ENCODE measurements at places on chromosomes 11 and 22.

- peak; percentile 18 for DNase-seq
Measured at GRCh38 chr22:44622147-44622427, 79.9 kb upstream of the PRR5 start.

DNA sequence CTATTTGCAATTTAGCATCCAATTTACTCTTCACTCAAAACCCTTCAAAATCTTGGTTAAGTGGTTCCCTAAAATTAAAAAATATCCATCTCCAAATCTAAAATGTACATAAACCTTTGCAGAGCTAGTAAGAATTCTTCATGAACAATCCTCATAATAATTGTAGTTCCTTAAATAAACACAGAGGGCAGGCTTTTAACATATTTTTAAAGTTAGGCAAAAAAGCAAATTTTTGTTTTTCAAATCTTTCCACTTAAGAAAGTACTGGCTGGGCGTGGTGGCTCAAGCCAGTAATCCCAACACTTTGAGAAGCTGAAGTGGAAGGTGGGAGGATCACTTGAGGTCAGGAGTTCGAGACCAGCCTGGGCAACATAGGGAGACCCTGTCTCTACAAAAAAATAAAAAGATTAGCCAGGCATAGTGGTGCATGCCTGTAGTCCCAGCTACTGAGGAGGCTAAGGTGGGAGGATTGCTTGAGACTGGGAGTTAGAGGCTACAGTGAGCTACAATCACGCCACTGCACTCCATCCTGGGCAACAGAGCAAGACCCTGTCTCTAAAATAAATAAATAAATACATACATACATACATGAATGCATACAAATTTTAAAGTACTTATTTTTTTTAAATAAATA, 25.1 kb upstream of the PLAAT3 start:
- DNase-seq: no peak

DNA sequence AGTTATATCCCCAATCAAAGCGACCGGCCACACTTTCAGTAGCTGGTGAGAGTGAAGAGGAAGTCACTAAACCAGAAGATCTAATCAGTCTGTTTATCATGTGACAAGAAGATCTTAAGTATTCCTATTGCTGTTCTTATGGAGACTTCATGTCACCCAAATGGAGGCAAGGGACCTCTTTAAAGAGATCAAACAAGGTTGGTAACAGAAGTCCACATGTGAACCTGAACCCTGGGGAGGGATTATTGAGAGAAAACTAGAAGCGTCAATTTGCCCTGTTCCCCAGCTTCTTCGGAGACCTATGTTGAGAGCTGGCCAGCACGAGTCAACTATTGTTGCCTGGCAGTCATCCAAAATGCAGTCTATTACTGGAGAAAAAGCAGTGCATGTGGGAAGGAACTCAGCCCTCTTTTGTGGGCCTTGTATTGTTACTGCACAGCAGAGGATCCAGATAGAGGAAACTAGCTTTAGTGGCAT, 76.9 kb upstream of the CTSC start:
- DNase-seq: peak; percentile 72

- DNase-seq: no peak
Measured at GRCh38 chr22:37242395-37242918, 1.6 kb downstream of the RAC2 start.

- no peak for DNase-seq
Measured at GRCh38 chr11:47259232-47259977, 1.6 kb downstream of the NR1H3 start.

DNA sequence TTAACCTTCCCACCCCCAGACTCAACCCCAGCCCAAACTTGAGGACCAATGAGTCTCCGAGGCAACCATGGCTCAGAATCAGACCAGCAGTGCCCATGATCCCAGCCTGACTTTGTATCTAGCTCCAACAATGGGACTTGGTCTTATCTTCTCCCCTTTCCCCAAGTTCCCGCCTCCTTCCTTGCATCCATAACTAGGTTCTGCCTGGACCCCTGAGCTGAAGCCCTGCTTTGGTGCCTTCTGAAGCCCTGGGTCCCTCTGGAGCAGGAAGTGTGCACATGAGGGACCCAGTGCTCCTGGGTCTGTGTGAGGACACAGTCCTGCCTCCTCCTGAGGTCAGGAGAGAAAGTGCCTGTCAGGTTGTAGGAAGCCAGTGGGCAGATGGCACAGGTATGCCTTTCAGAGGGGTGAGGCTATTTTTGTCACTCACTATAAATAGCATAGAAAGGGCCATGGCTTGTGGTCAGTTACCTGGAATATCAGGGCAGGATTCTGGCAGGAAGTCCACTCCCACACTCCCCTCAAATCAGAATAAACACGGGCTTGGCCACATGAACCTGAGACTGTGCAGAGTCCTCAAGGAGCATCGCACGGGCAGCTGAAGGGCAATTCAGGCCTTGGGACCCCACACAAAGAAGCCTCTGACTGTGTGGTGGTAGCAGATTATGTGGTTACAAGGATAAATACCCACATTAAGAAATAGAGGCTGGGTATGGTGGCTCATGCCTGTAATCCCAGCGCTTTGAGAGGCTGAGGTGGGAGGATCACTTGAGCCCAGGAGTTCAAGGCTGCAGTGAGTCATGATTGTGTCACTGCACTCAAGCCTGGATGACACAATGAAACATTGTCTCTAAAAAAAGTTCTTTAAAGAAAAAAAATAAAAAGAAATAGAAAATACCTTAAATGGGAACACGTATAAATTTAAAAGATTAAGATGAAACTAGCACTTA, 27.4 kb downstream of the RCN1 start:
- no peak for DNase-seq

DNA sequence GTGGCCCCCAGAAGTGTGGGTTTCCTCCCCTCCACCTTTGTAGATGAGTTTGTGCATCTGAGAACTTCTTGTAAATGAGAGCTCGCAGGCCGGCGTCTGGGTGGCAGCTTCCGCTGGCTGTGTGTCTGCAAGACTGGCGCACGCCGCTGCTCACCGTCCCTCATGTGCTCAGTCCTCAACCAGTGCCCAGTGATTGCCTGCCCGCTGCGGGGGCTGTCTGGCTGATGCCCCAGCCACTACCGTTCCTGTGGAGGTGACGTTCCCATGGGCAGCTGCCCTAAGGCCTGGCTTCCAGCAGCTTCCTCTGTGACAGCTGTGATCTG, 8.8 kb downstream of the TBX1 start:
- no peak for DNase-seq

DNA sequence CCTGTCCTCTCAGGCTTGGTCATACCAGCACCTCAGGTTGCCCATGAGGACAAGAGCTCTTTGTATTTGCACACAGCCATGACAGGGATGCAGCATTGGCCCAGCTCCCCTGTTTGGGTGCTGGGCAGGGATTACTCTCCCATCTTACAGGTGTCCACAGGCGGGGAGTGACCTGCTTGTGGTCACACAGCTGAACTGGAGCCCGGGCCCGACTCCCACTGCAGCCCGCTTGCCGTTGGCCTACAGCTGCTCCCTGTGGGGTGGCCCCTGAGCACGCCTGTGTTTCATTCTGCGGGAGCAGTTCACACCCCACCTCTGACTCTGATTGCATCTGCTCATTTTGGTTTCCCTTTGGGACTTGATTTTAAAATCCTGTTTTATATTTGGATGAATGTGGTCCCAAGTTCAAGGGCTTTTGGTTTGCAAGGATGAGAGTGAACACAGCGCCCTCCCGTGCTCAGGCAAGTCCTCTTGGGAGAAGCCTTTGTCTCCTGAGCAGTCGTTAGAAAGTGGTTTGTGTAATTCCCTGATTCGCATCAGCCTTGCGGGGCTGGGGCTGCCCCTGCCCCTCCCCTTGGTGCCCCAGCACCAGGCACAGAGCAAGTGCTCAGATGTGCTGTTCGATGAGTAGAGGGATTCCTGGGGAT, 9.3 kb downstream of the PICK1 start:
- DNase-seq: no peak

GRCh38 chr11:46272816-46273427, 4.5 kb upstream of the CREB3L1 start:
- no peak for DNase-seq

- no peak for DNase-seq
Measured at GRCh38 chr11:128365044-128365443, 222.3 kb downstream of the ETS1 start.

DNA sequence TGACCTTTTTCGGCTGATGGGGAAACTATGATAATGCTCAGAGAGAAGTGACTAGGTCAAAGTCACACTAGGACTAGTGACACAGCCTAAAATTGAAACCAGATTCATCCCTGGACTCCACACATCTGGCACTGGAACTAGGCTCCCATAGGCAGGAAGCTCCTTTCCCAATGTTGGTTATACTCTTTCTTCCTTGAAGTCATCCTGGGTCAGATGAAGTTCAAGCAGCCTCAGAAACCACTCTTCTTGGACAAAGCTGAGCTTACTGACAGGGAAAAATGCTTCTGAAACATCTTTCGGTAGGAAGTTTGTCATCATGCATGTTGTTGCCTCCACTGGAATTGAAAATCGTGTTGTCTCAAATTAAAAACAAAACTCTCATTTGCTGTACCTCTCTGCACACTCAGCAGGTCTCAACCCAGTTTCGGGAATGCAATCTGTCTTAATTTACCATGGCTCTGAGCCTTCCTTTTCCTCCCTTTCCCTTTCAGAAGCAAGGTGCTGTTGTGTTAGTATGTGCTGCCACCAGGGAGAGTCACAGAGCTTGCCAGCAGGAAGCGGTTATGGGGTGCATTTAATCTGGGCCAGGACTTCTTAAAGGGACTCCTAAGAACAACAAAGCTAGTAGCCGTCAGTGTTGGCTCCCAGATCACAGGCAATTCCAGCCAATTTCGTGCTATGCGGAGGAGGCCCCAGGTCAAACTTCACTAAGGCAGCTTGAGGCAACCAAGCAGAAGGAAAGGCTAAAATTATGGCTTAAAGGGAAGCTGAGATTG, 384.8 kb downstream of the TENM4 start:
- DNase-seq: no peak

DNA sequence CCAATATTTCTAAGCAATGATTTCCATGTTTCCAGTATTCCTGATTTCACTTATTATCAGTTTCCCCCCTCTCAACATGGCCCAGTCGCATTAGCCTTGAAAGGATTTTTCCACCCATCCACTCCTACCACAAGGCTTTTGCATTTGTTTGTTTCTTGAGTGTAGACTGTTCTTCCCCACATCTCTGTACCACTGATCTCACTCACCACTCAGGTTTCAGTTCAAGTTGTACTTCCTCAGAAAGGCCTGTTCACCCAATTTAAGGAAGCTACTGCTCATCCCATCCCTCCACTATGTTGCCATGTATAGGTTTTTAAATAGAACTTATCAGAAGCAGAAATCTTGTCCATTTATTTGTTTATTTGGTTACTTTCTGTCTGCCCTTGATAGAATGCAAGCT, 472.3 kb downstream of the FAM181B start:
- DNase-seq: no peak

DNA sequence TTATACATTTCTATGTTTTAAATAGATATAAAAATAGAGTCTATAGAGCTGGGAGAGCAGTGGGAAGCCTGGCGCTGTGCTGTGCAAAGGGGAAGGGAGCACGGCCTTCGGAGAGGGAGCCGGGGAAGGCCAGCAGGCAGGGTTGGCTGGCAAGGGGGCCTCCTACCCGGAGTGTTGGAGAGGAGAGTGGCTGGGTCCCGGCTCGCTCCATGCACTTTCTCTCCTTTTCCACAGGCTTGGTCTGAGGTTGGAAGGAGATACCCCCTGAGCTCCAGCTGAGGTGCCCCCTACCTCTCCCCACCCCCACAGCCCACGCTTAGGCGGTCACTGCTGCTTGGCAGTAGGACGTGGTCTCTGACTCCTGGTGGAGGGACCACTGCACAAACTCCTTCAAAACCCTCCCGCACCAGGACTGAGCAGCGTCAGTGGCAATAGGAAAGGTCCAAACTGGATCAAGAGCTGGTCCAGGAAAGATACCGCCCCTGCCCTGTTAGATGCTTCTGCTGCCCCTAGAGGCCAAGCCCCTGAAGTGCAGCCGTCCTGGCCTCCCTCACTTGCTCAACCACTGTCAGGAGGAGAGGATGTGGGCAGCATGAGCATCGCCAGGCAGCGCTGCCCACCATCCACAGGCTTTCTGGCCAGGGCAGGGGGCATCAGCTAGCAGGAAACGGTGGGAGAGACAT, 52.9 kb downstream of the SYT13 start:
- DNase-seq: peak; percentile 58

DNA sequence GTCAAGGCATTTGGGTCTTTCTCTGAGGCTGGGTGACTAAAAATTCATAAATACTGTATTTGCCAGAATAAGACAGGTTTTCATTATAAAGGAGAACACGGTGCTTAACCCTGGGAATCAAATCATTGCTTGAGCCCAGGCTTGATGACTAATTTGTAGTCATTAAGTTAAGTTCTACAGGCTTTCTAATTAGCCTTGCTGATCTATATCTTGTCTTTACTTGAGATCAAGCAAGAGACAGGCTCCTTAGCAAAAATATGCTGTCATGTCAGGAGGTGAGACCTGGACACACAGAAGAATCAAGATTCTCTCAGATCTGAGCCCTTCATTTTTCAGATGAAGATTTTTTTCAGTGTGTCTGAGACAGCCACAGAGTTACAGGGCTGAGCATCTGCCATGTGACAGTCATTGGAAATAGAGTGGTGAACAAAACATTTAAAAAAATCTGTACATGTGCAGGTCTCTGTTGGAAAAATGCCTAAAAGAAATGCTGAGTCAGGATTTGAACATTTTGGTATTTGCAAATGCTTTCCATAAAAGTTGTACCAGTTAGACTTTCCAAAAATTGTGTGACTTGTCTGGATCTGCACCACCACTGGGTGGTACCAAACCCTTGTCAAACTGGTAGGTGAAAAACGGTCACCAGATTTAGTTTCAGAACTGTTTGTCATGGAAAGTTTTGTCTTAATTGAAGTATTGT, 14.6 kb downstream of the ACAT1 start:
- no peak for DNase-seq

DNA sequence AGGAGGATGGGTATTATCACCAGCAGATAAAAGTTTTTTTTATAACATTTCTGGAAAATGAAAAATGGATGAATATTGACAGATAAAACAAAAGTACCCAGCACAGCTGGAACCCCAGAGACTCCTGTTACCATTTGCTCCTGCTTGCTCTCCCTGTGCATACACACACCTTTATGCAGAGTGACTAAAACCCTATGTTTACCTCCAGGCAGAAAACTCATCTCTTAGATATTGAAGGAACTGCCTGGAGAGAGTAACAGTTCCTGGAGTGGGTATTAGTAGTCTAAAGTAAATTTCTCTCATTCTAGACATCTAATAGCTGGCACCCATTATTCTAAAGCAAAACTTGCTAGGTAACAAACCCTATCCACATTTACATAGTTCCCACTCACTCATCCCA, 38.0 kb downstream of the CYP2R1 start:
- no peak for DNase-seq
